ENCODE measurements at places on chromosomes 4 and X.

DNA sequence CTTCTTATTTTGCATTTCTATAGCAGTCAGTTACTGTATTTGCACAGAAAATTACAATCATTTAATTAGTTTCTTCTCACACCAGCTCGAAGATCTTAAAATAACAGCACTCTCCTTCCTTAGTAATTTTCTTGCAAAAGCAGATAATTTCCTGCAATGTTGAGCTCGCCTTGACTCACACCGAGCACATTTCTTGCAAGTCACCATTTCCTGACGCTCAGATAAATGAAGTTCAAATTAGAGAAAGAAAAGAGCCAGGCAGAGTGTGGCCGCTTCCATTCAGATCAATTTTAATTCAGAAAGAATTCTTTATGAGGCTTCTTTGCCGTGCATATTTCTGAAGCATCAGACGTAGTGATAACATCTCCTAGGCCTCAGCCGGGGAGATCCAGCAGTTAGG is 10.1 kb downstream of the SORCS2 start:
- no peak for DNase-seq

DNA sequence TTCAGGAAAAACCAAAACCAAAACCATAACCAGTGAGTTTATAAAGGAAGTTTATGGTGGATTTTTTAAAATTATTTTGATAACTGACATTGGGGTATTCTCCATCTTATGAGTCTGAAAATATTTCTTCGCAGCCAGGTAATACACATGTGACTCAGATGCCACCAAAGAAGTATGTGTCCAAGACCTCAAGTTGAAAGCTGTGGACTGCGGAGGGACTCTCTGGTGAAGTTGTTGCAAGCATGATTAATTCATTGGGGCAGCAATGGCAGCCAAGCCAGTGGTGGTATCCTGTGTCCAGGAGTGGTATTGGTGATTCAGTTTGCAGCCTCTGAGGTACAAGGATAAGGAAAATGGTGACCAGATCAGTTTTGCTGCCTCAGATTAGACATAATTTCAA is 14.0 kb upstream of the ADH5 start:
- no peak for DNase-seq

GRCh38 chr4:95068818-95069478 is 311.2 kb downstream of the BMPR1B start:
- DNase-seq: no peak

DNA sequence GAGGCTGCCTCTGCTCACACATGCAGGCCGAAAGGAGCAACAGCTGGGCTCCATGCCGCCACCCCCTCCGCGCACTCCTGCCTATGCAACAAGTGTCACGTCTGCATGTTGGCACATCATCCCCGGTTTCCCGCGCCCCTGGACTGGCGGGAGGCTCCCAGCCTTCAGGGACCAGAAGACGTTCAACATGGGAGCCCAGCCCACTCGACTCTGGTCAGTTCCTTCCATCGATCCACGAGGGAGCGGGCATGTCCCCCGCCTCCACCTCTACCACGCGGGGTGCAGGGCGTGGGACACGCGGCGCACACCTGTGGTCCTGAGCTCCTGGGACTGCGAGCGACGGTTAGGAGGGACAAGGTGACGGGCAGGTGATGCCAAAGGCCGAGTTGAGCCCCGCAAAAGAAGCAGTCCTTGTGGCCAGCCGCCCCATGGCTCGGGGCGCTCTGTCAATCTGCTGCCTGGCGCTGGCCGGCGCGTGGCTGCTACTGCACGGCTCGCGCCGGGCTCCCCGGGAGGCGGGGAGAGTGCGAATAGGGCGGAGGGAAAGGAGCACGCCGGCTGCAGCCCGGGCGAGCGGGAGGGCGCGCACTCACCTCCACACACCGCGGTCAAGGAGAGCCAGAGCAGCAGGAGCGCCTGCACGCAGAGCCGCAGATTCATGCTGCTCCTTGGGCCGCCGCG is 645 bp downstream of the APLN start:
- peak; percentile 32 for DNase-seq

DNA sequence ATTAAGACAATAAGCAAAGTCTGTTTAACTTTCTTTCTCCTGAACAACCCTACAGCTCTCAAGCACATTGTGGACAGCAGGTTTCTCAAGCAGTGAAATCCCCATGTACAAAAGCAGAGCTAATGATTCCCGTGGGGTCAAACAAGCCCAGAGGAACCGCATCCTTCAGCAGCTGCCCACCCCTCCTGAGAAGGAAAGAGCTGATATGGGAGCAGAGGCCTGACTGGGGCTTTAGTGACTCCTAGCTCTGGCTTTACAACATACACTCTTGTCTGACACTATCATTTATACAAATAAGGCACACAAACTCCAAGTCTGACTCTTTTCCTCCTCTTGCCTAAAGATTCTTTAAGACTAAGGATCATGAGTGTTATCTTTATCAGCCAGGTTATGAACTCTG is 32.8 kb downstream of the HDAC8 start:
- no peak for DNase-seq

DNA sequence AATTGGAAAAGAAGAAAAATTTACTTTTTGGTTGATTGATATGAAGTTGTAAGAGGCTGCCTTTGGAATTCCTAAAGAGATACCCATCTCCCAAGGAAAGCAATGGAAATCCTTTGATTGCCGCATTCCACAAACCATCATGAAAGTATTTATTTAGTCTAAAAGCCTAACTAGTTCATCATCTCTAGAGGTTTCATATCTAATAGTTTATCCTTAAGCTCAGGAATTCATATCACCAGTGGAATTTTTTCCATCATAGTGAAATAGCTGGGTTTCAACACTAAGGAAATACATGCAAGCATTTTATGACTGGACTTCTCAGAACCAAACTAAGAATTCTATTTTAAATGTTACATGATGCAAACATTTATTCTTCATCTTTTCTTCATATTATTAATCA is 144.9 kb downstream of the FBXO8 start:
- DNase-seq: no peak

- DNase-seq: no peak
Measured at GRCh38 chr4:157127571-157127970, 51.6 kb downstream of the GLRB start.

DNA sequence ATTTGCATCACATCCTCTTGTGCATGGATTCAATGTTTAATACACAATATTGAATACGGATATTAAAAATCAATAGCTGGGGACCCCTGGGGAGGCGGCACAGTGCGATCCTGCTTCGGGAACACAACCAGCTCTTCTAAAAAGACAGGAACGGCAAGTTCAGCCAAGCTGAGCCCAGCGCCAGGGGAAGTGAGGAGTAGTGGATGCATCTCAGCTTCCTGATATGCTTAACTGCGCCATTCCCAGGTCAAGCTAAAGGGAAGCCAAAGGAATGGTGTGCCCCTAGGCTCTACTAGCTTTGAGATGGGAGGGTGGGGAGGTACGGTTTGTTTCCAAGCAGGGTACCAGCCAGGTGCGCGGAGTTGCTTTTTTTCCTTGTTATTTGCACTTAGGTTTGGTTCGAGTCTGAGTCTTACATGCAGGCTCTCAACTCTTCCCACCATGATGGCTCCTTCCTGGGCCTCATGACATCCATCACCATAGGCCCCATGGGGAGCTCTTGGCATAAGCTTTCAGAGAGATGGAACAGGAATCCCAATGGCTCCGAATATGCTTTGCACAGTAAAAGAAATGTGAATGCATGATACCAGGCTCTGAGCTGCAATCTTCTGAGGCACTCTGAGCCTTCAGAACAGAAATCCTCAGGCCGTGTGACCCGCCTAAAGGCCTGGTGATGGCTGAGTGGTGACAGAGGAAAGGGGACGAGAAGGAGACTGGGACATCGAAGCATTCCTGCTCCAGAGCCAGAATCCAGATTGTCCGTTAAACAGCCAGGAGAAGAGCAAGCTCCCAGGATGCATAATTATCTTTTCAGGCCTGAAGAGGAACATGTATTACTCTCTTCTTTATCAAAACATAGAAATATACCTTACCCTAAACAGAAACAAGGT is 51.8 kb upstream of the BCOR start:
- DNase-seq: no peak

GRCh38 chr4:66300336-66300934 is 630.1 kb upstream of the EPHA5 start:
- DNase-seq: no peak

DNA sequence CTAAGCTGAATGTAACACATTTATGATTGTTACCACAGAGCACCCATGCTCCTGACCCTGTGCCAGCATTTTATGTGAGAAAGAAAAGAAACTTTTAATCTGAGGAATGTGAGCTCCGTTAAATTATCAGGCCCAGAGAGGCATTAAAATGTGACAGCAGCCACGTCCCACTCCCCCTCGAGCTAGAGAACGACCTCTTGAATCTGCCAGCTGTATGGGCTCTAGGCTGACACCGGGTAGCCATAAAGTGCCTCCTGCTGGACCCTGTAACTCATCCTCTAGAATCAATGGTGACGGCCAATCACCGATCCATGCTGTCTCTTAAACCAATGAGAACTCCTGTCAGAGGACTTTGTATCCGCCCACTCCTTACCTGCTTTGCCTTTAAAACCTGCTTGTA is 110.2 kb upstream of the ADRA2C start:
- no peak for DNase-seq

DNA sequence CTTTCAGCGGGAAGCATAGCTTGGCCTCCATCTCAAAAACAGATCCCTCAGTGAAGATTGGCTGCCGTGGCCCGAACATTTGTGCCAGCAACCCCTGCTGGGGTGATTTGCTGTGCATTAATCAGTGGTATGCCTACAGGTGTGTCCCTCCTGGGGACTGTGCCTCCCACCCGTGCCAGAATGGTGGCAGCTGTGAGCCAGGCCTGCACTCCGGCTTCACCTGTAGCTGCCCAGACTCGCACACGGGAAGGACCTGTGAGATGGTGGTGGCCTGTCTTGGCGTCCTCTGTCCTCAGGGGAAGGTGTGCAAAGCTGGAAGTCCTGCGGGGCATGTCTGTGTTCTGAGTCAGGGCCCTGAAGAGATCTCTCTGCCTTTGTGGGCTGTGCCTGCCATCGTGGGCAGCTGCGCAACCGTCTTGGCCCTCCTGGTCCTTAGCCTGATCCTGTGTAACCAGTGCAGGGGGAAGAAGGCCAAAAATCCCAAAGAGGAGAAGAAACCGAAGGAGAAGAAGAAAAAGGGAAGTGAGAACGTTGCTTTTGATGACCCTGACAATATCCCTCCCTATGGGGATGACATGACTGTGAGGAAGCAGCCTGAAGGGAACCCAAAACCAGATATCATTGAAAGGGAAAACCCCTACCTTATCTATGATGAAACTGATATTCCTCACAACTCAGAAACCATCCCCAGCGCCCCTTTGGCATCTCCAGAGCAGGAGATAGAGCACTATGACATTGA is 175.4 kb downstream of the FAT4 start:
- no peak for DNase-seq

GRCh38 chr4:40185830-40186664 is 10.8 kb upstream of the RHOH start:
- DNase-seq: no peak

DNA sequence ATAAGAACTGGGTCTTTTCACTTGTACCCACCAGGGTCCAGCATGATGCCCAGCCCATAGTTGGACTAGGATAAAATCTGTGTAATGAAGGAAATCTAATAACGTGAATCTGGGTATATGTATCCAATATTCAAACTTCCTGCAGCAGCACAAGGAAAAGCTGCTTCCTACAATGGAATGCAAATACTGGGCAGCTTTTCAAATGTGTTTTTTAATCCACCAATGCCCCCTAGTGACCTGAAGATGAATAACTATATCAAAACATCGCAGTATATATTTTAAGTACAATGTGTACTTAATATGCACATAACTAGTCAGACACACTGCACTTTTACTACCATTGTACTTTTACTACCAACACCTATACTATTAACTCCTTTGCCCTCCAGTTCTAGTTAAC is 5.3 kb downstream of the APOO start:
- DNase-seq: no peak

DNA sequence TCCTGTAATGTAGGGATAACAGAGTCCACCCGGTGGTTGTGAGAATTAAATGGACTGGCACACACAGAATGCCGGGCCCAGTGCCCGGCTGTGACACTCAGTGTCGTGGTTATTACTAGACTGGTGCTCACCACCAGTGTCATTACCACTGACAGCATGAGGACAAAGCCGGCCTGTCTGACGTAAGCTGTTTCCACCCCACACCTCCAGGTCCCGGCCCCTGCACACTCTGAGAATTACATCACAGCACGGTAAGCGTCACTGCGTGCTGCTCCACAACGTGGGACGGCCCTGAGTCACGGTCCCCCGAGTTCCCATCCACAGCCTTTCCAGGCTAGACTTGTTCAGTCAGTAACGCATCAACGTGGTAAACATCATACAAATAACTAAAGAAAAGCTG is 22.9 kb downstream of the FAT1 start:
- DNase-seq: no peak

DNA sequence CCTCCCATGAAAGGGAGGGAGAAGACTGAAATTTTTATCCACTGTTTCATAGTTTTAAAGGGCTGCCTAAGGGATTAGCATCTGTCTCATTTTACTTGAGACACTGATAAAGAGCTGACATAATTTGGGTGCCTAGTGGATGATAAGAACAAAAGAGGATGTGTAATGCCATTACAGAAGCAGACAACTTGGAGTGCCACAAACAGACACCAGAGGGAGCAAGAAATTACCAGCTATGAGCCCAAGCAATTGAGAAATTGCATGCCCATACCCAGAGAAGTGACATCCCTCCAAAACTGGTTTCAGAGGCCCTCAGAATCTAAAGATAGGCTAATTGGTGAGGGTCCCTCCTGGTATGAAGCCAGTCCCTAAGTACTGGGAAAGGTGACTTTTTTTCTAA is 38.5 kb upstream of the POU3F4 start:
- peak; percentile 15 for DNase-seq

DNA sequence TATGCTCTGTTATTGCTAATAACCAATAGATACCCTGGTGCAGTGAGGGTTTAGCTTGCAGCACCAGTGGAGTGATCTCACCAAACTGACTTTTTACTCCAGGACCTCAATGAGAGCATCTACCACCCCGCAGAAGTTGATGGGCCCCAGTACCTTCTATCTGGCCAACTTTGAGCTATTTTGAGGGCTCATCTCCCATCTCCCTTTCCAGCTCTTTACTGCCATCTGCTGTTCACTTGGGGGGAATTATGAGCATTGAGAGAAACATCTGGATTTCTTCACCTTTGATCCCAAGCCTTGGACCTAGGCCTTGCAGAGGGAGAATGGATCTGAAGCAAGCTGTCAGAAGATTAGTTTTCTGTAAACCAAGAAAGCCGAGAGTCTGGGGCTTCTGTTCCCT is 143.6 kb downstream of the TMEM164 start:
- DNase-seq: peak; percentile 12

DNA sequence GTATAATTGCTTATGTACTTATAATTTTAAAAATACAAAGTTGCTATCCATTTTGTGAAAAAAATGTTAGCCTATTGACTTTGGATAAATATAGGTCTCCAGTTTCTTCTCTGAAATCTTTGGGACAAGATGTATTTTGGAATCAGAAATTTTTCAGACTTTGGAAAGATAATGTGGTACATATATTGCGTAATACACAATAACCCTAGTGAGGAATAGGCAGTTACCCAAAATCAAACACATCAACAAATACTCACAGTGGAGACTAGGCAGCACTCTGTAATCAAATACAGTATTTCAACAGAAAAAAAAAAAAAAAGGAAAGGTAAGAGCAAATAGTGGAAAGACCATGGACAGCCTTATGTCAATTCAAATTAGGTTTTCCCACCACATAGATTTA is 796.8 kb downstream of the ADGRL3 start:
- no peak for DNase-seq
